ENCODE measurements at places on chromosomes 11 and 22.

DNA sequence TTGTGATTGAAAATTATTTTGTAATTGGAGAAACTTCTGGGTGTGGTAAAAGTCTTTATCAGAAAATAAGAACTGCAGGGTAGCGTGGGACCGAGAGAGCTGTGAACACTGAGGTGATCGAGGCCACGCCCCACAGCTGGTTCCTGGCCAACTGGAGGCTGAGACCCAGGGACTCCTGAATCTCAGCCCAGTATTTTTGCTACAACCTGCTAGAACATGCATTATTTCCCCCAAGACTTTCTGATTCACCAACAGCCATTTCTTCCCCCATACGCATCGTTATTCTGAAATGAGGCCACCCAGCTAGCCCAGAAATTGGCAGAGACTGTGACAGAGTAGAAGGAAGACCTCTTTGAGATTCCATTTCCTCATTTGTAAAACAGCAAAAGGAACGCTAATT, 3.4 kb upstream of the FGF19 start:
- DNase-seq: no peak

DNA sequence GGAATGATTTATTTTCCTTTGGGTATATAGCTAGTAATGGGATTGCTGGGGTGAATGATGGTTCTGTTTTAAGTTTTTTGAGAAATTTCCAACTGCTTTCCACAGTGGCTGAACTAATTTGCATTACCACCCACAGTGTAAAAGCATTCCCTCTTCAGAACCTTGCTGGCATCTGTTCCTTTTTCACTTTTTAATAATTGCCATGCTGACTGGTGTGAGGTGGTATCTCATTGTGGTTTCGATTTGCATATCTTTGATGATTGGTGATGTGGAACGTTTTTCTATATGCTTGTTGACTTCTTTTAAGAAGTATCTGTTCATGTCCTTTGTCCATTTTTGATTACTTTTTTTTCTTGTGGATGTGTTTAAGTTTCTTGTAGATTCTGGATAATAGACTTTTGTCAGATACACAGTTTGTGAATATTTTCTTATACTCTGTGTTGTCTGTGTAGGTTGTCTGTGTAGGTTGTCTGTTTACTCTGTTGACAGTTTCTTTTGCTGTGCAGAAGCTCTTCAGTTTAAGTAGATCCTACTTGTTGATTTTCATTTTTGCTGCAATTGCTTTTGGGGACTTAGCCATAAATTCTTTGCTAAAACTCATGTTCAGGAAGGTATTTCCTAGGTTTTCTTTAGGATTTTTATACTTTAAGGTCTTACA, 291.8 kb upstream of the DDI1 start:
- no peak for DNase-seq

DNA sequence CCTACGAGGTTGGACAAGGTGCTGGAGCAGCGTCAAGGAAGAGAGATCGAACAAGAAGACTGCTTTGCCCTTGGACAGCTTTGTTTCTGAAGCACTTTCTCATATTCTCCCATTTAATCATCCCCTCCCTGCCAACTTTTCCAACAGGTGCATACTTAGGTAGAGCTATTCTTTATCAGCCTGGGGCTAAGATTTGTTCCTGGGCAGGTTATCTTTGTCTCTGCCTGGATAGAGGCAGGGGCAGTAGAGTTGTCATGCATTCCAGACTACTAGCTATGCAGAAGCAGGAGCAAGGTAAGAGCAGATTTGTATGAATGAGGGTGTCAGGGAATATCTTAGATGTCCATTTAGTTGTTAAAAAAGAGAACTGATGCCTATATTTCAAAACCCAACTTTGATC, 82.3 kb downstream of the PTPRJ start:
- no peak for DNase-seq

DNA sequence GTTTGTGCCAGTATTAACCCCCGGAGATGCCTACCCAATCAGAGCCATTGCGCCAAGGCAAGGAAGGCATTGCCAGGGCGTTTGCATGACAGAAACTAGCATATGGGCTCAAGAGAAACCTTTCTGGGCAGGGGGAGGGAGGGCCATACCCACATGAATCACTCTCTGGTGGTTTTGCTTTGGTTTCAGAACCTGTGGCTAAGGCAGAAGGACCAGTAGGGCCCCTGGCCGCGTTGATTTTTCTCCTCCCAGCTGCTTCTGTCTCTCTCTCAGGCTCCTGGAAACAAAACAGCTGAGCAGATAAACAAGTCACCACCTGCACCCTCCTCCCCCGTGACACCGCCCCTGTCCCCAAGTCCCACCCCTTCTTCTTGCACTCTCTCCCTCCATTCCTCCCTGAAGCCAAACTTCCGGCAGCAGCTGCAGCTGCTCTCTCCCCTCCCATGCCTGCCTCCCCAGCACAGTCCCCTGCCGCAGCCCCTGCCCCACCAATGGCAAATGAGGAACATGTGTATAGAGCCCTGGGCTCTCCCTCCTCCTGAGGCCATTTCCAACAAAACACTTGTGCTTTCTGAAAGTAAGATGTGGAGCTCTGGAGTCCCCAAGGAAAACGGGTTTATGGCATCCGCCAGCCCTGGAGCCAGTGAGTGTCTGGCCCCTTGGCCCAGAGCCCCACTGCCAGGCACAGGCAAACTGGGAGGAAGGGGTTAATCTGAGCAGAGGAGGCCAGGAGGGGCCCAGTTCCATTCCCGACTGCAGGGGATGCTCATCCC, 39.0 kb upstream of the ADA2 start:
- peak; percentile 44 for DNase-seq

- DNase-seq: no peak
These were observed 7.6 kb upstream of the SERPINH1 start for GRCh38 chr11:75554258-75555022.

- no peak for DNase-seq
These were observed 36.0 kb downstream of the DDIAS start for GRCh38 chr11:82937554-82937953.

GRCh38 chr22:19040391-19040861, 81.8 kb downstream of the DGCR2 start:
- no peak for DNase-seq

DNA sequence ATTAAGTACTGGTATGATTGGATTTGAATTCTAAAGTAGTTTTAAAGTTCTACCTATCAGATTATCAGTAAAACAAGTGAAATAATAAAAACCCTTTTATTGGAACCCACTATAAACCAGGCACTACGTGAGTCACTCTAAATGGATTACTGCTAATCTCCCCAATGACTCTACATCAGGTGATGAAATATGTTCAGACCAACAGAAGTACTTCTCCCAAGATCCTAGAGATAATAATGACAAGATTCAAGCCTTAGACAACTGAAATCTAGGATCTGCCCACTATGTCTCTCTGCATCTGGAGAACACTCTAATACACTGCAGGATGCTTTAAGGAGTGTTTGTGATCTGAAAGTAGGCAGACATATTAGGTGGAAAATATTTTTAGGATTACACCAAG, 652.1 kb upstream of the CHORDC1 start:
- DNase-seq: no peak

DNA sequence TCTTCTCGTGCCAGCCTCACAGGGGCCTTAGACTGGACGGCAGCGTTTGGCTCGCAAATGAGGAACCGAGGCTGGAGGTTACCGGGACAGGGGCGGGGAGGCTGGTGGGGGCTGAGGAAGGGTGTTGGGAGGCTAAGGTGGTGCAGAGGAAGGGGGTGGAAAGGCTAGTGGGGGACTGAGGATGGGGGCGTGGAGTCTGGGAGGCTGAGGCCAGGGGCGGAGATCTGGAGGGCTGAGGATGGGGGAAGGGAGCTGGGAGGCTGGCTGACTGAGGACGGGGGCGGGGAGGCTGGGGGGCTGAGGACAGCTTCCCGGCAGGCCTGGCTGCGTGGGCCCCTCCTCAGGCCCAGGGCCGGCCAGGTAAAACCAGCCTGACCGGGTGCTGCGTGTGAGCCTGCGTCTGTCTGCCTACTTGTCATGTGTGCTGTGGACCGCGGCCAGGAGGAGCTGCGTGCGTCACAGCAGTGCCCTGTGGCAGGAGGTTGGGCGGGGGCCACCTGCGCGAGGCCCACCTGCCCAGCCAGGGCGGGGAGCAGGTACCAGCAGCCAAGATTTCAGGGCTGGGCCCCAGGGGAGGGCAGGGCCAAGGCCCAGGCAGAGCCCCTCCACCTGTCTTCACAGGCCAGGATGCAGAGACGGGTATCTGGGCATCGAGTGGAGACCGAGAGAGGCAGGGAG, 9.4 kb upstream of the PIM3 start:
- DNase-seq: no peak

DNA sequence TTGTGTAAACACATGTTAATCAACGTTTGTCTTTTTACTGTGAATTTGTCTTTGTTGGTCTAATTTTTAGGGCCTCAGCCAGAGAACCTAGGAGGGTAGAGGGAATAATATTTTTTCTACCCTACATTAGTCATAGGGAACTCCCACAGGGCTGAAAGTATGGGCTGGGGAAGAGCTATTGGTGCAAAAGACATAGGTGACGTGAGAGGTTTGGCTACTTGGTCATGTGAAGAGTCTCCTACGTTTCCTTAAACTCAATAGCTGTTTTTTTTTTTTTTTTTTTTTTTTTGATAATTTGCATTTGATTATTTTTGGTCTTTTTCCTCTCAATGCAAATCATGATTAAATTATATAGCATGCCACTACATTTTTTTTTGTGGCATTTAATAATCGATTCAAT, 15.9 kb upstream of the MMP7 start:
- no peak for DNase-seq

DNA sequence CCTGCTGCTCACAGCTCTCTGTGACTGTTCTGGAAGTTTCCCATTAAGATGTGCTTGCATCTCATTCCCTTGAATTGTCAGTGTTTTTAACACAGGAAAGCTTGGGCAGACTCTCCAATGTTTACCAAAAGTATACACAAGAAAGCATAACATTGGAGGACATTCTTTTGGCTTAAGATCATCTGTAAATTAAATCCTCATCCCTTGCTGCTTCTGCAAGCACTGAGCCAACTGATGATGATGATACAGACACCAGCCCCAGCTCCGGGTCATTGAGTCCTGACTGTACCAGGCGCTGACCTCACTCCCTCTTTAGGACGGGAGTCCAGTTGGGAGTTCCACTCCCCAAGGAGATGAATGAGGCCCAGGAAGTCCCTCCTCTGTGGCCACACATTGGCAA, 23.8 kb downstream of the CD82 start:
- no peak for DNase-seq

DNA sequence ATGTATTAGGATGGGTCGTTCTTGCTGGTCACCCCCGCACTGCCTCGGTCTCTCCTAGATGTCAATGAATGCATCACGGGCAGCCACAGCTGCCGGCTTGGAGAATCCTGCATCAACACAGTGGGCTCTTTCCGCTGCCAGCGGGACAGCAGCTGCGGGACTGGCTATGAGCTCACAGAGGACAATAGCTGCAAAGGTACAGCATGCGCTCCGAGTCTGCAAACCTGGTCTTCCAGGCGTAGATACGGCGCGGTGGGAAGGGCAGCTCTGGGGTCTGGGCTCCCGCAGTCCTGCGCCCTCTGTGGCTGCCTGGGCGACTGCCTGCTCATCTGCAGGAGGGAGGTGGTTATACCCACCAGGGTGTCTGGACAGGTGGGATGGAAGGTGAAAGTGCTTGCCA, 31.0 kb downstream of the FBLN1 start:
- no peak for DNase-seq

DNA sequence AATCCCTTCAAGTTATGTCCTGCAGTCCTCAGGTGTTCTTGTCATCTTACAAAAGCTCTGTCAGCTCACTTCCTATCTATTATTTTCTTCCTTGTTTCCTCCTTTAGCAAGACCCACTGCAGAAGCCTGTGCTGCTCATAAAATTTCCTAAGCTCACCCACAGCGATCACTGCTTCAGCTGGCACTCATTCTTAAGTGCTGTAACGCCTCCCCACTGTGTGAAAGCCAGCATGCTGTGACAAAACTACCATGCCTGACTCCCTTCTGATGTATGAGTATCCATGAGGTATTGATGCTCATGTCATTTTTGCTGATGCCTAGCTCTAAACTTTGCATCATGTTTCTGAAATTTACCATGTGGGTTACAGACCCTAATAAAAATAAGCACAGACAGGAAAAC, 41.5 kb upstream of the CNTN5 start:
- no peak for DNase-seq

GRCh38 chr11:46215208-46215931, 62.1 kb upstream of the CREB3L1 start:
- DNase-seq: no peak

DNA sequence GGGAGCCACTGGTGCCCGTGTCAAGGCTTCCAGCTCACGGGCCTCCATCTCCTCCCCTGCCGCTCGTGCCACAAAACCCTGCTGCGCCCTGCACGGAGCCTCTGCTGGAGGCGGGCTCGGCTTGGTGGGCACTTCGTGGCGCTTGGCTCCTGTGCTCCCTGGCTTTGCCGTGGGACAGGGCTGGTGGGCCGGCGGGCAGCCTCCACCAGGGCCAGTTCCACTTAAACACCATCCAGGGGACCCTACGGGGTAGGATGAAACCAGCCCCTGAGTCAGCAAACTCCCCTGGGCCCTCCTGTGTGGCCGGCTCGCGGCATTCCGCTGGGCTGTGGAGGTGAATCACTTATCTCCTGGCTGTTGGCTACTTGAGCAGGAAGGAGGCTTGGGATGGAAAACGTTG, 1304.6 kb downstream of the BRD1 start:
- no peak for DNase-seq

- DNase-seq: no peak
These were observed 103.1 kb downstream of the PDE2A start for GRCh38 chr11:72570893-72571661.

GRCh38 chr22:10961043-10961860, 4566.7 kb upstream of the OR11H1 start:
- DNase-seq: no peak

All from stimulated activated CD8-positive, alpha-beta memory T cell treated with anti-CD3 and anti-CD28 coated beads, Interleukin-2, amount 100 ng/mL, for 48 hours (primary cell).